ENCODE measurements at places on chromosomes 5 and 9. TPM values are rescaled to one million over a fixed set of nuclear protein-coding genes. Genes with fewer than 3 reads are reported as not detected.

GRCh38 chr9:28951945-28952344 is 1378.7 kb upstream of the C9orf72 start:
- DNase-seq = no peak

DNA sequence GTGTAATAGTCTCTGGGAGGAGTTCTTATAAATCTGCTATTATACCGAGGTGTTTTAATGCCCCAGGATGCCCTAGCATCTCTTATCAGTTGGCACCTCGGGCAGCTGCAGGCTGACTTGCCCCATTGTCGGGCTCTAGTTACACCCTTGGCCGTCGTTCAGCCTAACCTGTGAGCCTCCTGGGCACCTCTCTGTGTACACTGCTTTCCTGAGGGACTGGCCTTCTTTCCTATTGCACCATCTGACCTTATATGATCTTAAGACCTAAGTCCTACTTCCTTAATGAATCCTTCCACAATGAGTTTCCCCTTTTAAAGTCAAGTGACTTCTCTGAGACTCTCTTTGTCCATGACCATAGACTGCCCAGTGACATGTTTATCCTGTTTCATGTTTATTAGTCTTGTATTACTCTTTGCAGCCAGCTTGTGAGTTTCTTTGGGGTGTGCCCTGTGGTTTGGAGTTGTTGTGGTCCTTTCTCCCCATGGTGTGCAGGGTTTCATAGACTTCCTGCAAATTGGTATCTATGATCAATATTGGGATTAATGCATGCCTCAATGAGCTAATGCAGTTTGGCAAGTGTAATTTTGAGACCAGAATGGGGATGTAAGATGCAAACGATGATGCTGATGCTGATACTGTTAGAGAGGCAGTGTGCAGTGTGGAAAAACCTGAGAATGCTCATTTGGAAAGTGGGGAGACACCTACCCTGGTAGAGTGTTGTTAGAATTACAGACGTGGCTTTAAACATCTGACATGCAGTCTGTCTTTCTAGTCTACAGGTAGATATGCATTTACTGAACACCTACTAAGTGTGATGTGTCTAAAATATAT is 4.9 kb downstream of the DAPK1 start:
- DNase-seq = no peak

DNA sequence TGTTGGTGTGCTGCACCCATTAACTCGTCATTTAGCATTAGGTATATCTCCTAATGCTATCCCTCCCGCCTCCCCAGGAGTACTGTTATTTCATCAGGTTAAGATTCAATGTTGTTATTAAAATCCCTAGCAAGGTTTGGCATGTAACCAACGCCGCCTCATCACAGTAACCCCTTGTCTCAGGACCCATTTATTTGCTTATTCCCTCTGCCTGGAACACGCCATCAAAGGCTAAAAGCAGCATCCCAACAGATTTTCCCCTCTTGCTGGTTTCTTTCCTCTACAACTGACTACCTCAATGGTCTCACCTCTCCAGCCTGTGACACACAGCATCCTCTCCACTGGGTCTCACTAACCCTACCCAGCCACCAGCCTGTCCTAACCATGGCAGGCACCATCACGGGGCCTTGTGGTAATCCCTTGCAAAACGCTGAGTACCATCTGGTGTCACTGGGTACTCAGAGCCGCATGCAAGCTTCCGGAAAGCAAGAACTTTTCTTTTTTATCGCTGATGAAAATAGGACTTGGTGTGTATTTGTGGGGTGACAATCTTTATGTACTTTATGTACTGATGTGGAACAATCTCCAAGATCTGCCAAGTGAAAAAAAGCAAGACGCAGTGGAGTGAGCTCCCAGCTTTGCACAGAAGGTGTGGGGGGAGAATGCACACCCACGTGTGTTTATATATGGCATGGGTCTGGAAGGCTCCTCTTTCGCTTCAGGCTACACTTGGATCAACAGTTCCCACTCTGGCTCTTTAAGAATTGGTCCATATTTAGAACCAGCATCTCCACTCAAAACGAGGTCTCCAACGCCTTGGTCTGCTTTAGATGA is 6.1 kb downstream of the RPS14 start:
- no peak for DNase-seq

DNA sequence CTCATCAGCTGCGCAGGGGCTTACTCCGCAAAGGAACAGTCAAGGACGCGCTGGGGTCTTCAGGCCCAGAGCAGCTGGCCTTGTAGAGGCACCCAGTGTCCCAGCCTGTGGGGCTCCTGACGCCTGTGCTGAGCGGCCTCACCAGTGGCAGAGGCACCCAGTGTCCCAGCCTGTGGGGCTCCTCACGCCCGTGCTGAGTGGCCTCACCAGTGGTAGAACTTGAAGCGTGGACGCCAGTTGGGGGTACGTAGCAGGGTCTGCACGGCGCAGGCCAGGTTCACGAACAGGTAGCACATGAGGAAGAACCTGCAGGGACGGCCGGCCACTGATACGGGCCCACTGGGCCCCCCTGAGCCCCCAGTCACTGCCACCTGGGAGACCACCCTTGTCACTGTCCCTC is 35.9 kb downstream of the SLC12A7 start:
- DNase-seq = no peak

- no peak for DNase-seq
Observed at GRCh38 chr5:172901788-172902496, 57.3 kb upstream of the RPL26L1 start.

- no peak for DNase-seq
Observed at GRCh38 chr9:90795871-90796317, 5.7 kb upstream of the SYK start.

GRCh38 chr9:8815219-8815618 is 1015.6 kb upstream of the DMAC1 start:
- DNase-seq = no peak

GRCh38 chr9:84439250-84439649 is 98.7 kb upstream of the SLC28A3 start:
- DNase-seq = no peak

GRCh38 chr5:1782385-1783215 is 17.0 kb downstream of the MRPL36 start:
- DNase-seq = no peak

- no peak for DNase-seq
Observed at GRCh38 chr5:177995691-177996595, at the start of gene PROP1. PROP1 (minus strand) TSS chr5:177996242; CDS start chr5:177995933, 309 bp downstream.

Gene DBH
- not detected for total RNA-seq

DNA sequence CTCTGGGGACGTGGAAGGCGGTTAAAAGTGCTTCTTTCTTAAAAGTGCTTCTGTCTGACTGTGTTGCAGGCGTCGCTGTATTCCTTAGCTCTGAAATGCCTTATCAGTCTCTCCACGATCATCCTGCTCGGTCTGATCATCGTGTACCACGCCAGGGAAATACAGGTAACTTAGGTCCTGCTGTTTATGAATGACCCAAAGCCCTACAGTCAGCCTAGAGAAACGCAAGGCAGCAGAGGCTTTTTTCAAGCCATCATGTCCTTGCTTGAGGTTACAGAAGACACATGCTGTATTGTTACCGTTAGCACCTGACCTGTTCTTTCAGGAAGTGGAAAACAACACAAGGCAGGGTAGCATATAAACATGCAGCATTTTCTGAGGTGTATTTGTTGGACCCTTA is 2.0 kb downstream of the KCNN2 start:
- no peak for DNase-seq

DNA sequence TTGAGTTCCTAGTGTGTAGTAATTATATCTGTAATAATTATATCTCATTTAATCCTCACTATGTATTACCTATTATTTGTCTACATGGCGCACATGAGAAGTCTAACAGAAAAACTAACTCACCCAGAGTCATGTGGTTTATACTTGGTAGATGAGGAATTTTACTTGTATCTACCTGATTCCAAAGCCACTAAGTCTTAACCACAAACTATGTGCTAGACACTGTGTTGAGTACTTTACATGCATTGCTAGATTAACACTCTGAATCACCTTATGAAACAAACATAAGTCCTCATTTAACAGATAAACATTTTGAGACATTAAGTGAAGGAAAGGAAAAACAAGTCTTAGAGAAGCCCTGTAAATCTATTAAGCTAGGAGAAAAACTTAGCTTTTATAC is 404.8 kb downstream of the TLR4 start:
- DNase-seq = no peak

DNA sequence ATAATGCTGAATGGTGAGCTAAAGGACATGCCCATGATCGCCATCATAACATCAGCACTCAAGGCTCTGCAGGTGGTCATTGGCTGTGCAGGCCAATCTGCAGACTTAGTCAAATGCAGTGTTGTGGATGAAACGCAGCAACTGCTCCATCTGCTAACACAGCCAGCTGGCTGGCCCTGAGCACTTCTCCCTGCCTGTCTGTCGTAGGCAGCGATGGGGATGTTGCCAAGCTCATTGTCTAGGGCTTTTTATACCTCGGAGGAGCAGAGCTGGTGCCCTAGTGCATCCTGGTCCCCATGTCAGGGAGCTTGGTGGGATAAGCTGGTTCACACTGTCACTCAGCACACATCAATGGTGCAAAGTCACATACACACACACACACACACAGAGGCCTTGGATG is 189.4 kb downstream of the TENT4A start:
- no peak for DNase-seq

Gene ANKRD31
- 0.08 TPM for total RNA-seq

- DNase-seq = peak; percentile 84
Observed at GRCh38 chr5:111530298-111530740, 18.0 kb upstream of the STARD4 start.

GRCh38 chr5:83924891-83925290 is 204.2 kb upstream of the HAPLN1 start:
- DNase-seq = no peak

DNA sequence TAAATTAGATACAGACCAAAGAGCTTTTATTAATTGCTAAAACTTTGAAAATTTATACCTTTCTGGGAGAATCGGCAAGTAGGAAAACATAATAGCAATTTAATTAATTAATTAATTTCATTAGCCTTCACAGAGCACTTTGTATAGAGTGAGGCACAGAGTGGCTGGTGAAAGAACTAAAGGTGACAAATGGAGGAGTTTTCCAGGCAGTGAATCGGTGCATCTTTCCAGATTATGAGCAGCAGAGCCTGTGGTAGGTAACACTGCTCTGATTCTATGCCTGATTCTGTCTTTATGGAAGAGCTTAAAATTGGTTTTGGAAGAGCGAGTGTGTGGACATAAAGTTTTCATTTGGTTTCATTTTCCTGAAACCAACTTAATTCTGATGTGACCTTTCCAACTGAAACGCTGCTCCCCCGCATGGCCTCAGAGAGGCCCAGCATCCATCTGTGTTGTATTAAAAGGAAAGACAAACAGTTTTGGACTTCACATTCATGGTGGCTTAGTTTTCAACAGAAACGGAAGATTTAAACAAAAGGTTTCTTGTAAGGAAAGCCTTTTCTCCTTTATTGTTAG is 188.9 kb upstream of the RPS23 start:
- peak; percentile 46 for DNase-seq

Gene FOXI1
- total RNA-seq = not detected

GRCh38 chr5:1936901-1937300 is 54.2 kb upstream of the IRX4 start:
- DNase-seq = no peak

- DNase-seq = peak; percentile 18
Observed at GRCh38 chr5:175288048-175288621, 155.8 kb downstream of the DRD1 start.

GRCh38 chr5:112822456-112822855 is 38.6 kb upstream of the SRP19 start:
- DNase-seq = no peak

DNA sequence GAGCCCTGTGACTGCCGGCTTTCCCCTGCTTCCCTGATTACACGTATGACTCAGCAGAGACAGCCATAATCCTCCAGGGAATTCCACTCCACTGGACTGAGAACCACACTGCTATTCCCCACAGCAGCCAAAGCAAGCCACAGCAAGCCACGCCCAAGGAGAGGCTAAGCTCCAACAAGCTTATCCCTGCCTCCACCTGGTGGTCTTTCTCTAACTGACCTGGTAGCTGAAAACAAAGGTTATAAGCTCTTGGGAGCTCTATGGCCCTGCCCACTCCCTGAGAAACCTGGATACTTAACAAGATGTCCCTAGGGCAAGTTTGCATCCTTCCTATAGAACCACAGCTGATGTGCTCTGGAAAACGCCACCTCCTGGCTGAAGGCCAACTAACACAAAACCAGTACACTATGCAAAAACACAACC is 613.7 kb upstream of the CDH18 start:
- DNase-seq = no peak

DNA sequence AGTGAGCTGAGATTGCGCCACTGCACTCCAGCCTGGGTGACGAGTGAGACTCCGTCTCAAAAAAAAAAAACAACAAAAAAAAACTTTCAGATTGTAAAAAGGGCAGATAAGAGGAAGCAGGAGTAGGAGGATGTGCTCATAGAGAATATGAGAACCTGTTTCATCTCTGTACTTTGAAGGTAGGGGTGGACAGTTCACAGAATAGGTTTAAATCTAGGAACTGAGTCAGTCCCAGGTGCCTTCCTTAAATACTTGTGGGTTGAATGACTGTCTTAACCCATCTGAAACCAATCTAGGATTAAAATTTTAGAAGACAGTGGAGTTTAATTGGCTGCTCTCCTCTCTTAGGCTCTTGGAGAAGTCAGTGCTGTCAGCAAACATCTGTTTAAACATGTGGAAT is 12.4 kb downstream of the POLK start:
- DNase-seq = no peak

DNA sequence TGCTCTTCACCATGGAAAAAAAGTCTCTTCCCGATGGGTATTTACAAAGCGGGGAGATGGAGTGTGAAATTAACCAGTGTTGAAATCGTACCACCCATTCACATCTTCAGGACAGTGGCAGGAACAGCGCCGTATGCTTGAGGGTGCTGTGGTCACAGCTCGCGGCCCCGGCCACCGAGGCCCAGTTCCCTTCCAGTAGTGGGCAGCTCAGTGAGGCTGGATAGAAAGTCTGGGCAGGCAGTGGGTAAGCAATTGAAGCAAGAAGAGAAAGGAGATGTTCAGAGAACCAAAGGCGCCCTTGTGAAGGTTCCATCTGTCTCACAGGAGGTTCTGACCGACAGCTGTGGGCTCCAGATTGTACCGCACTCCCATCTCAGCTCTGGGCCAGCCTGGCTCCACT is 59.1 kb downstream of the SECISBP2 start:
- no peak for DNase-seq

Gene PCDHGA5
- 3.5 TPM for total RNA-seq

GRCh38 chr5:135930029-135930948 is 24.5 kb downstream of the LECT2 start:
- no peak for DNase-seq

- DNase-seq = no peak
Observed at GRCh38 chr5:20340126-20340525, 352.1 kb upstream of the CDH18 start.

- no peak for DNase-seq
Observed at GRCh38 chr5:55896663-55897062, 45.5 kb downstream of the IL31RA start.

- DNase-seq = no peak
Observed at GRCh38 chr9:116646661-116647514, 40.2 kb upstream of the TRIM32 start.

- no peak for DNase-seq
Observed at GRCh38 chr9:18189871-18190670, 283.9 kb upstream of the ADAMTSL1 start.

All from left cardiac atrium (tissue), 4 donors.